ENCODE measurements at places on chromosomes 1 and 21. TPM values are rescaled to one million over a fixed set of nuclear protein-coding genes. Genes with fewer than 3 reads are reported as not detected.

Gene GPR61
- total RNA-seq: 0.38 TPM

GRCh38 chr1:226371027-226371694, 36.7 kb downstream of the PARP1 start:
- DNase-seq: no peak

Gene PLA2G5
- not detected for total RNA-seq

GRCh38 chr1:78359666-78360065, 131.1 kb upstream of the PTGFR start:
- DNase-seq: no peak

Gene FAM151A
- not detected for total RNA-seq

GRCh38 chr1:164515231-164515630, 43.8 kb upstream of the PBX1 start:
- DNase-seq: no peak

GRCh38 chr1:15273274-15273673, 26.3 kb downstream of the FHAD1 start:
- no peak for DNase-seq

- DNase-seq: no peak
Measured at GRCh38 chr21:34911360-34911759, 137.7 kb downstream of the RUNX1 start.

Measured in GM12878 (cell line).